ENCODE measurements at places on chromosomes 3 and 15. TPM values are rescaled to one million over a fixed set of nuclear protein-coding genes. Genes with fewer than 3 reads are reported as not detected.

The RPS17 gene
- 237 TPM for total RNA-seq

The RLBP1 gene
- total RNA-seq, result not detected

The GOLGA8G gene
- total RNA-seq, result not detected

DNA sequence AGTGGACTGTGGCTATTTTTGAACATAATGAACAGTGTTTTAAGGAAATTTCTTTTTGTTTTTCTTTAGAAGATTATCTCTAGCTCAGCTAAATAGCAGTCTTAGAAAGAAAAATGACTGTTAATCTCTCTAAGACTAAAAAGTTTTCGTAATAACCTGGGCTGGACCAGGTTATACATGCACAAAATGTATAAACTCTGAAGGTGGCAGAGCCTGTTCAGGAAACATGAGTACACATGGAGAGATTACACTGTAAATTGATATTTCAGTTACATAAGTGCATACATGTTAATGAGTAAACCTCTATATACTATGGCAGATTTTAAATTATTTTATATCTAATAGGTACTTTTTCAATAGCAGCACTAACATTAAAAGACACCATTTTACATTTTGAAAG, 258.2 kb upstream of the CFAP20DC start:
- H3K36me3 ChIP-seq, result no peaks in the 10 kb centered on the region
- H3K4me1 ChIP-seq, result no peaks in the 10 kb centered on the region
- H3K27me3 ChIP-seq, result no peaks in the 10 kb centered on the region
- no peak overlapping the region for H3K4me3 ChIP-seq
- DNase-seq, result no peak

- H3K27me3 ChIP-seq, result no peaks in the 10 kb centered on the region
- H3K4me3 ChIP-seq, result no peak overlapping the region
- no peaks in the 10 kb centered on the region for H3K4me1 ChIP-seq
- no peaks in the 10 kb centered on the region for H3K36me3 ChIP-seq
- no peak overlapping the region for H3K27ac ChIP-seq
Measured at GRCh38 chr3:12273045-12273695, 15.7 kb upstream of the PPARG start.
